Neural progenitor cell (in vitro differentiated cells): ENCODE measurements at places on chromosomes 12 and 14. TPM values are rescaled to one million over a fixed set of nuclear protein-coding genes. Genes with fewer than 3 reads are reported as not detected.

DNA sequence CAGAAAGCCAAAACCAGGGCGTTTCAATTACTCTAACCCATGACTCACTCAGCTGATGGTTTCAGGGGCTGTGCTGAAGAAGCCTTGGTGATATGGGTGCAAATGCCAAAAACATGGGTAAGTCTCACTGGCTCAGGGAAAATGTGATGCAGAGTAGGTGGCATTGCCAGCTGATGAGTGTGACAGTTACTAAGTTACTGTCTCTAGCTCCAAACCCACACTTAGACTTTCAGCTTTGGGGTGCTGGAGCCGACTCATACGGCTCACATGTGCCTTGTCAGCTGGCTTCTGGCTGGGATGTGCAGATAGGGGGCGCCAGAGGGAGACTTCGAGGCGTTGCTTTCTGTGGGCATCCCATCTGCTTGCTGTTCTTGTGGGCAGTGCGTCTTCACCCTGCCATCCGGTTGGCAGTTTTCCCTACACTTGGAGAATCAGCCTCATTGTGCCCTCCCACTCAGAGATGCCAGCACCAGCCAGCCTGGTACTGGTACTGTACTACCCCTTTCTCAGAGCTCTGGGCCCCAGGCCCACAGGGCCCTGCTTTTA is 11.1 kb upstream of the KRT7 start:
- peaks cover 32% of the 10 kb centered on the region for H3K27me3 ChIP-seq
- H3K27ac ChIP-seq, result no peak overlapping the region
- no peak overlapping the region for H3K4me3 ChIP-seq
- H3K36me3 ChIP-seq, result no peaks in the 10 kb centered on the region

DNA sequence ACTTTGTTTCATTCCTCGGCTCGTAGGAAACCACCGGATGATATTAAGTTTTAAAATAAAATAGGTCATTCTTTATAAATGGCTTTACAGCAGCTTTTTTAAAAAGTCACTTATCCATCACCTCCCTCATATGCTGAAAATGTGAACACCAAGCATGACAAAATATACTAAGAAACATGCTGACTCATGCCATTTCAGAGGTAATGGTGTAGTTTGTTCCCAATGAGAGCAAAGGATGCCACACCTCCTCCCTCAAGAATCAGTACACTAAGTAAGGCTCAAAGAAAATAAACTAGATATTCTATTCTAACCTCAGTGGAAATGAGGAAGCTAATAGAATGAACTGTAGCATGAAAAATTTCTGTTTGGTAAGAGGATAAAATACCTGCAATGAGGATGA is 5.5 kb upstream of the DIO2 start:
- H3K27me3 ChIP-seq, result no peaks in the 10 kb centered on the region
- no peak overlapping the region for H3K4me3 ChIP-seq
- no peak for DNase-seq
- H3K36me3 ChIP-seq, result no peaks in the 10 kb centered on the region
- no peak overlapping the region for H3K27ac ChIP-seq

DNA sequence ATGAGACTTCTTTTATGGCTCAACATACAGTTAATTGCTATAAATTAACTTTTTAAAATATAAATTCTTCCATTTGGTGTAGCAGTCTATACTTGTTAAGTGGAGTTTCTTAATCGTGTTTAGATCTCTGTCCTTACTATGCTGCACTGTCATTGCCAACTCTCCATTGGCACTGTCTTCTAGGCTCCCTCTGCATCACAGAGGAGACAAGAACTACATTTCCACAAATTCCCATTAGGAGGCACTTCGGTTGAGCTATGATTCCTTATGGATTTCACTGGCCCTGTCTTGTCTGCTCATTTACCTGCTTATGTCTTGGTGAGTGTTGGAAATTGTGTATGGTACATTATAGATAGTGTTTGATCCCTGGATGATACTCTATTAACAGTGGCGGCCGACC is 630.9 kb upstream of the ATXN7L3B start:
- H3K27me3 ChIP-seq, result no peaks in the 10 kb centered on the region
- H3K27ac ChIP-seq, result no peak overlapping the region
- no peaks in the 10 kb centered on the region for H3K36me3 ChIP-seq
- H3K4me1 ChIP-seq, result no peaks in the 10 kb centered on the region
- no peak for DNase-seq

- no peak for DNase-seq
- peaks cover 10% of the 10 kb centered on the region for H3K4me1 ChIP-seq
- H3K4me3 ChIP-seq, result no peak overlapping the region
- H3K27me3 ChIP-seq, result no peaks in the 10 kb centered on the region
- no peaks in the 10 kb centered on the region for H3K36me3 ChIP-seq
Observed at GRCh38 chr12:46453428-46453827, 80.9 kb upstream of the SLC38A2 start.

GRCh38 chr14:94946244-94946643 is 176.3 kb upstream of the GSC start:
- no peak for DNase-seq
- H3K36me3 ChIP-seq, result no peaks in the 10 kb centered on the region
- H3K27ac ChIP-seq, result no peak overlapping the region
- no peak overlapping the region for H3K4me3 ChIP-seq

DNA sequence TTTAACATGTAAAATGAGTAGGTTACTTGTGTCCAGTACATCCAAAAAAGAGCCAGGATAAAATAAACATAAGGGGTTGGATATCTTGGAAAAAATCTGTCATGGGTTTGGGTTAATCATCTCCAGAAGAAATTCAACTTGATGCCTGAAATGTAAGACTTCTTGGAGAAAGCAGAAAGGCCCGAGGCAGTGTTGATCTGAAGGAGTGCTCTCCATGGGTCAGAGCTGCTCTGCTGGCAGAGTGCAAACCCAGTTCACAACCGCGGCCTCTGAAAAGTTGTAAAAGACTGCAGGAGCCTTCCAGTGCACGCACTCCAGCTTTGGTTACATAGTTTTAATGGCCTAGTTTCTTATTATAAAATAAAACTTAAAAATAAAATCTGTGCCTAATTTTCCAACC is 97.3 kb upstream of the ALX1 start:
- H3K4me1 ChIP-seq, result no peaks in the 10 kb centered on the region
- H3K27ac ChIP-seq, result no peak overlapping the region
- no peaks in the 10 kb centered on the region for H3K27me3 ChIP-seq

DNA sequence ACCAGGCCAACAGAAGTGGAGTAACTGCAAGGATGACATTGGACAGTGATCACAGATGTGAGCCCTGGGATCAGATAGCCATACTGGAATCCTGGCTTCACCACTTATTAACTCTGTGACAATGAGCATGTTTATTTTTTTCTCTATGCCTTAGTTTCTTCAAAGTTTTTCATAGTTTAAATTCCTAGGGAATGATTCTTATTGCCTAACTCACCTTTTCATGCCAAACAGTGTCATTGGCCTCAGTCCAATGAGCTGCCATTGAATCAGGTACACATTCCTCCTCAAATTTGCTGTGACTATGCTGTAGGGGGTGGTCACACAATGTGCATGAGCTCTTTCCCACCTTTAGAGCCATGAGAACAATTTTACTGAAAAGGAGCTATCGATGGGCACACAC is 342.3 kb downstream of the SYT1 start:
- no peaks in the 10 kb centered on the region for H3K36me3 ChIP-seq
- no peak overlapping the region for H3K27ac ChIP-seq
- no peaks in the 10 kb centered on the region for H3K4me1 ChIP-seq
- H3K4me3 ChIP-seq, result no peak overlapping the region

DNA sequence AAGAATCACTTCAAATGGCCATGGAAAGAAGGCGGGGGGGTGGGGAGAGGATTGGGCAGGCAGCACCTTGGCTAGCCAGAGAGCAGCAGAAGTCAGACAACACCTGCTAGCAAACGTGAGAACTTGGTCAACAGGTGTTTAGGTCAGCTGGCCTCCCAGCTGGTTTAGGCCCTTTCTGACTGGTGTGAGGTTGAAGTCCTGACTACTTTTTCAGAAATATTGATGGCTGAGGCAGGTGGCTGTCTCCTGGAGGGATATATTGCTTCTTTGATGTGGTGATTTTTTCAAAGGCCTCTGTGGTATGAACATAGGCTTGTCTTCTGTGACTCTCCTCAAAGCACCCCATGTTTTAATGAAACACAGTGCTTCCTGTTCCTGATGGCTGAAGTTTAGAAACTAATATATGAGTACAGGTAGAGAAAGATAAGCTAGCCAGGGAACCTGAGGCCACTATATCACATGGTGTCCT is 238.2 kb upstream of the SSTR1 start:
- H3K4me1 ChIP-seq, result no peaks in the 10 kb centered on the region
- no peak overlapping the region for H3K4me3 ChIP-seq
- no peaks in the 10 kb centered on the region for H3K36me3 ChIP-seq

DNA sequence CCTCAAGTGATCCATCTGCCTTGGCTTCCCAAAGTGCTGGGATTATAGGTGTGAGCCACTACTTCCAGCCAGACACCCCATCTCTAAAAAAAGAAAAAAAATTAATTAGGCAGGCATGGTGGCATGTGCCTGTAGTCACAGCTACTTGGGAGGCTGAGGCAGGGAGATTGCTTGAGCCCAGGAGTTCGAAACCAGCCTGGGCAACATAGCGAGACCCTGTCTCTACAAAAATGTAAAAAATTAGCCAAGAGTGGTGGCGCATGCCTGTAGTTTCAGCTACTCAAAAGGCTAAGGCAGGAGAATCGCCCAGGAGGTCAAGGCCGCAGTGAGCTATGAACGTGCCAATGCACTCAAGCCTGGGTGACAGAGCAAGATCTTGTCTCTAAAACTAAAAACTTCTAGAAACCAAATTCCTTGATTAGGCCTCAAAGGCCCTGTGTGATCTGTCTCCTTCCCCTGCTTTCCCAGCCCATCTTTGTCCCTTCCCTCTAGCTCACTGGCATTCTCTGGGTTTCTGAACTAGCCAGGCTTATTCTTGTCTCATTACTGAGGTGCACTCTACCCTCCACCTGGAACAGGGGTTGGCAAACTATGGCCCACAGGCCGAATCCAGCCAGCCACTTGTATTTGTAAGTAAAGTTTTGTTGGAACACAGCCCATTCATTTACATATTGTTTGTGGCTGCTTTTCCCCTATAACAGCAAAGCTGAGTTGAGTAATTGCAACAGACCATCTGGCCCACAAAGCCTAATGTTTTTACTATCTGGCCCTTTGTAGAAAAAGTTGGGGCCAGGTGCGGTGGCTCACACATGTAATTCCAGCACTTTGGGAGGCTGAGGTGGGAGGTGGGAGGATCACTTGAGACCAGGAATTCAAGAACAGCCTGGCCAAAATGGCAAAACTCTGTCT is 17.2 kb upstream of the TPCN1 start:
- H3K36me3 ChIP-seq, result no peaks in the 10 kb centered on the region
- no peak for DNase-seq
- no peaks in the 10 kb centered on the region for H3K27me3 ChIP-seq
- no peak overlapping the region for H3K27ac ChIP-seq
- no peak overlapping the region for H3K4me3 ChIP-seq
- no peaks in the 10 kb centered on the region for H3K4me1 ChIP-seq

GRCh38 chr14:77065851-77066577 is 32.0 kb upstream of the CIPC start:
- no peak for DNase-seq
- peaks cover 11% of the 10 kb centered on the region for H3K4me1 ChIP-seq
- H3K4me3 ChIP-seq, result no peak overlapping the region
- H3K27me3 ChIP-seq, result no peaks in the 10 kb centered on the region
- no peaks in the 10 kb centered on the region for H3K36me3 ChIP-seq

GRCh38 chr12:12020762-12021161 is 50.0 kb upstream of the BCL2L14 start:
- no peaks in the 10 kb centered on the region for H3K36me3 ChIP-seq
- H3K27ac ChIP-seq, result no peak overlapping the region
- H3K4me1 ChIP-seq, result peaks cover 10% of the 10 kb centered on the region
- no peaks in the 10 kb centered on the region for H3K27me3 ChIP-seq

The SERPINA3 gene
- total RNA-seq, result not detected in 2 replicates
